ENCODE measurements at places on chromosomes 2 and 18. TPM values are rescaled to one million over a fixed set of nuclear protein-coding genes. Genes with fewer than 3 reads are reported as not detected.

DNA sequence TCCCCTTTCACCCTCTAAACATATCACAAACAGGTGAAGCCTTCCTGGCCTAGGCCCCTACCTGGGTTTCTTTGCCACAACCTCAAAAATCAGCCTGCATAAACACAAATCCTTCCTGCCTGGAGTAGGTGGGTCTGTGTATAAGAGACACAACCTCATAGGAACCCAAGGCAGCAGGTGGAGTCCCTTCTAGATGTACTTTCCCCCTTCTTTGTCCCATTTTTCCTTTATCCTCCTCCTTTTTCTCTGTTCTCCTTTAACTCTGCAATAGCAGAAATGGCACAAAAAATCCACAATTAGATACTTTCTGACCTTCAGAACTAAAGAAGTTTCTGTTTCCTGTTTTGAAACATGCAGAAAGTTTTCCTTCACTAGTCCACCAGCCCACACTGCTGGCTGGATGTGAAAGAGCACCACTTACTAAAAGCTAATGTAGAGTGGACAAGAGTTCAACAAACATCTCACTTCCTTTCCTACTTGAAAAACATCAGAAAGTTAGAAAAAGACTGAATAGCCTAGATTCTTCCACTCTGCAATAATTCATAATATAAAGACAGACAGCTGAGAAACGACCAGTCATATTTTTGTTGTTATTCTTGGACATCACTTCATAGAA, 11.2 kb downstream of the SLC40A1 start:
- H3K27ac ChIP-seq: no peak overlapping the region
- no peaks in the 10 kb centered on the region for H3K36me3 ChIP-seq
- no peak overlapping the region for H3K4me3 ChIP-seq
- DNase-seq: peak; percentile 35
- H3K27me3 ChIP-seq: peaks cover 68% of the 10 kb centered on the region

NEURL3 gene
- not detected for total RNA-seq

NPHP1 gene
- 6.2 TPM for total RNA-seq

DNA sequence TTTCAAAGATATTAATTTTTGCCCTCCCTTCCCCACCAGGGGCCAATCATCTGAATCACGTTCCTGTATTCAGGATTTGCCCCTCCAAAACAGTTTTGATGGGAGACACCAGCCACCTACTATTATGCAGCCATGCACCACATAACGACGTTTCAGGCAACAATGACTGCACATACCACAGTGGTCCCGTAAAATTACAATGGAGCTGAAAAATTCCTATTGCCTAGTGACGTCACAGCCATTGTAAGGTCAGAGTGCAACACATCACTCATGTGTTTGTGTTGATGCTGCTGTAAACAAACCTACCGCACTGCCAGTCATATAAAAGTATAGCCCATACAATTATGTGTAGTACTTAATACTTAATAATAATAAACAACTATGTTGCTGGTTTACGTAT, 22.6 kb downstream of the ITM2C start:
- H3K27ac ChIP-seq: no peak overlapping the region
- H3K4me3 ChIP-seq: no peak overlapping the region
- no peaks in the 10 kb centered on the region for H3K36me3 ChIP-seq
- H3K4me1 ChIP-seq: peaks cover 18% of the 10 kb centered on the region

CCDC74A gene
- 20.6 TPM for total RNA-seq

- H3K27me3 ChIP-seq: no peaks in the 10 kb centered on the region
- H3K27ac ChIP-seq: no peak overlapping the region
- H3K36me3 ChIP-seq: no peaks in the 10 kb centered on the region
- no peak overlapping the region for H3K4me3 ChIP-seq
- DNase-seq: peak; percentile 78
- peaks cover 7% of the 10 kb centered on the region for H3K4me1 ChIP-seq
Measured at GRCh38 chr2:72579591-72580180, 246.1 kb downstream of the EXOC6B start.

DNA sequence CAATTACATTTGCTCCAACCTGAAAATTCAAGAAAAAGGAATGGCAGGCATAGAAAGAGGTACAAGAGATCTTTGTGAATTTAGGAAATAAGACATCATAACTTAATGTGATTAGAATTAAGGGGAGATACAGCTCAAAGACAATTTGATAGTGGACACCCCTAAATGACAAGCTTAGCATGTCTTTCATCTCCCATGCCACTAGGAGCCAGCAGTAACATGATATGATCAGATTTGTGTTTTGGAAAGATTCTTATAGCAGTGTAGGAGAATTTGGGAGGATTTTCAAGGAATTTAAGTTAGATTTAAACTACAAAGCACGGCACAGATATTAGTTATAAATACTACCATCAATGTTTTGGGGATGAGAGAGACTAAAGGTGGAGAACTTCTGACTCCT, 340.8 kb downstream of the RDH14 start:
- no peak for DNase-seq
- H3K27me3 ChIP-seq: no peaks in the 10 kb centered on the region
- no peak overlapping the region for H3K27ac ChIP-seq

- H3K27me3 ChIP-seq: no peaks in the 10 kb centered on the region
- no peaks in the 10 kb centered on the region for H3K36me3 ChIP-seq
- no peaks in the 10 kb centered on the region for H3K4me1 ChIP-seq
- DNase-seq: peak; percentile 61
Measured at GRCh38 chr18:48649231-48649630, 110.4 kb downstream of the CTIF start.

GRCh38 chr18:63271881-63272299, 47.7 kb downstream of the BCL2 start:
- no peak overlapping the region for H3K27ac ChIP-seq
- DNase-seq: peak; percentile 23
- no peaks in the 10 kb centered on the region for H3K36me3 ChIP-seq
- no peaks in the 10 kb centered on the region for H3K4me1 ChIP-seq

GRCh38 chr2:105437708-105438103, 38.9 kb upstream of the FHL2 start:
- peaks cover 16% of the 10 kb centered on the region for H3K36me3 ChIP-seq
- H3K27ac ChIP-seq: peak overlapping the region; percentile 83
- no peaks in the 10 kb centered on the region for H3K27me3 ChIP-seq
- peaks cover 42% of the 10 kb centered on the region for H3K4me1 ChIP-seq

GRCh38 chr2:14530506-14530905, 102.0 kb upstream of the LRATD1 start:
- H3K36me3 ChIP-seq: no peaks in the 10 kb centered on the region
- no peak overlapping the region for H3K27ac ChIP-seq
- no peak for DNase-seq
- H3K4me3 ChIP-seq: no peak overlapping the region
- H3K4me1 ChIP-seq: no peaks in the 10 kb centered on the region
- no peaks in the 10 kb centered on the region for H3K27me3 ChIP-seq

DNA sequence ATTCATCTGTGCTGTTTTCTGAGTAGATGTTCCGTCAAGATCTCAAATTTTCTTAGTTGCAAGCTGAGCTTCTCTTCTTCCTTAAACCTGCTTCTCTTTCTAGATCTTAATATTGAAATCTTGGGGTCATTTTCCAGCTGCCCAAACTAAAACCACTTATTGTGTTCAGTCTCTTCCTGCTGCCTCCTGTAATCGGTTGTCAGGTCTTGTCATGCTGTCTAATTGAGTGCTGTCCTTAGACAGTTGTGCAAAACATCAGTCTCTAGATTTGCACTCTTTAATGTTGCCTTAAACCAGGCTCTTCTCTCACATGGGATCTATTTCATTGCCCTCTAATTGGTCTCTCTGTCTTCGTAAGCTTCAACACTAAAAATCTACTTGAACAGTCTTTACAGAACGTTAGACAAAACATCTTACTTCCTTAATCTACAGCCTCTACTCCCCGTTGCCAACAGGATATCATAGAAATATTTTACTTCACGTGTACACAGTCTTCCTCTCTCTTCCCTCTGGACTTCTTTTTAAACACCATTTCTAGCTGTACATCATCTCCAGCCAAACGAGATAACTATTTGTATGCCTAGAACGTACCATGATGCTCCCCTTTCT, 34.9 kb downstream of the GPD2 start:
- H3K27me3 ChIP-seq: no peaks in the 10 kb centered on the region
- H3K27ac ChIP-seq: no peak overlapping the region
- H3K4me1 ChIP-seq: peaks cover 5% of the 10 kb centered on the region
- no peak overlapping the region for H3K4me3 ChIP-seq

RNF125 gene
- 1.7 TPM for total RNA-seq

- H3K4me1 ChIP-seq: peaks cover 23% of the 10 kb centered on the region
- H3K4me3 ChIP-seq: no peak overlapping the region
- H3K27me3 ChIP-seq: no peaks in the 10 kb centered on the region
- H3K27ac ChIP-seq: no peak overlapping the region
- H3K36me3 ChIP-seq: no peaks in the 10 kb centered on the region
Measured at GRCh38 chr2:11371092-11371937, 26.9 kb upstream of the ROCK2 start.

DNA sequence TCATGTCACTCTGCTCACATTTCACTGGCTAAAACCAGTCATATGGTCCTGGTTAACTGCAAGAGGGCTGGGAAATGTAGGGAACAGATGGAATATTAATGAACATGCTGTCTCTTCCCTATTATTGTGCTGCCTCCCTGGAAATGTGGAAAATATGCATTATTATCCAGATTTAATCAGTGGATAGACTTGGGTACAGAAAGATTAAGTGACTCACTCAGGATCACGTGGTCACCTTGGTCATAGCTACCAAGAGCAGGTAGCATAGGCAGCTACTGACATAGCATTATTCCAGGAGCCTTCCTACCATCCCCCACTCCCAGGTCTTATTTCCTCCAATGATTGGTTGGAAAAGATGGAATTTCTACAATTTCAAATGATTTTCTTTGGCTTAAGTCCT, 141.1 kb downstream of the HRH4 start:
- H3K27ac ChIP-seq: no peak overlapping the region
- no peak for DNase-seq
- no peaks in the 10 kb centered on the region for H3K27me3 ChIP-seq
- no peak overlapping the region for H3K4me3 ChIP-seq

TLX2 gene
- total RNA-seq: not detected

DNA sequence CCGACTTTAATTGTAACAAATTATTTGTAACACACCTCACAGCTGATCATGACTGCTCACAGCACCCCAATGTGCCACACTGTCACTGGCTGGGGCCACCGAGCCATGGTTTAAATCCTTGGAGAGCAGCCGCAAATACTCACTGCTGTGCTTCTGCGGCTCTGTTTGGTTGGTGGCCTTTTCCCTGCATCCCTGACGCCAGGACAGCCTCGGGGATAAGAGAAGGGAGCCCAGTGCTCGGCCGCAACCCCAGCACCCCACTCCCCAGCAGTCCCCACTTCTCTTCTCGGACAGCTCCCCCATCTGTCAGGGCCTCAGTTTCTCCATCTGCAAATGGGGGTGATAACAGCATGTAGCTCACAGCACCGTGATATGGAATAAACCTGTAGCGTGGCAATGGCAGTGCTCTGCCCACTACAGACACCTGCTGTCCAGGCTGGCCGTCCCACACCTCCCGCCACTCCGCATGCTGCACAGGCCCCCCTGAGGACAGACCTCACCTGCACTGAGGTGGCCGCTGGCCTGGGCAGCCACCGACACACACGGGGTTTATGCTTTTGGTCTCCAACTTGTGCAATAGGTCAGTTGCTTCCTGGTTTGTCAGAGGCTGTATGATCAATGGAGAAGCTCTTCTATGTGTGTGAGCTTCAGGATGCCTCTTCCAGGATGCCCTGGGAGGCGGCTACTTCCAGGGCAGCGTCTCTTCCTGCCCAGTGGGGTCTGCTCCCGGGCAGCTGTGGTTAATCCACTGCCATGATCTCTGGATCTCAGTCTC, 87.1 kb downstream of the NDUFA10 start:
- no peaks in the 10 kb centered on the region for H3K4me1 ChIP-seq
- no peak for DNase-seq
- no peaks in the 10 kb centered on the region for H3K36me3 ChIP-seq
- no peak overlapping the region for H3K4me3 ChIP-seq

DNA sequence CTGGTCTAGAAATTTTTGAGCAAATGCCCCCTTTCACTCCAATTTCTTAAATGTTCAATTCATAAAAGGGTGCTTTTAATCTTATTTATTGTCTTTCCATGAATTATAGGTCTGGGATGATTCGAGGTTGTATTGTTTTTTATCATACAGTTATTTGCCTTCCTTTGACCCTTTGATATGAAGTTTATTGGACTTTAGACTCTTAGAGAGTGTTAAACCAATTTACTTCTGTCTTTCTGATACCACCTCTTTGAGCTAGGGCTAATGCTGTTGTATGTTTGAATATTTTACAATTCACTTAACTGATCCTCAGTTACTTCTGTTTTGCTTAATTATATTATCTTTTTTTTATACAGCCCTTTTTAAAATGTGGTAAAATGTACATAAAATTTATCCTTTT, 89.6 kb upstream of the CYP20A1 start:
- H3K27ac ChIP-seq: no peak overlapping the region
- no peak for DNase-seq
- H3K36me3 ChIP-seq: peaks cover 24% of the 10 kb centered on the region
- H3K27me3 ChIP-seq: no peaks in the 10 kb centered on the region
- H3K4me3 ChIP-seq: no peak overlapping the region
- no peaks in the 10 kb centered on the region for H3K4me1 ChIP-seq

- H3K4me3 ChIP-seq: no peak overlapping the region
- H3K36me3 ChIP-seq: no peaks in the 10 kb centered on the region
- H3K27me3 ChIP-seq: no peaks in the 10 kb centered on the region
Measured at GRCh38 chr2:182897137-182897536, 30.7 kb upstream of the FRZB start.

DNA sequence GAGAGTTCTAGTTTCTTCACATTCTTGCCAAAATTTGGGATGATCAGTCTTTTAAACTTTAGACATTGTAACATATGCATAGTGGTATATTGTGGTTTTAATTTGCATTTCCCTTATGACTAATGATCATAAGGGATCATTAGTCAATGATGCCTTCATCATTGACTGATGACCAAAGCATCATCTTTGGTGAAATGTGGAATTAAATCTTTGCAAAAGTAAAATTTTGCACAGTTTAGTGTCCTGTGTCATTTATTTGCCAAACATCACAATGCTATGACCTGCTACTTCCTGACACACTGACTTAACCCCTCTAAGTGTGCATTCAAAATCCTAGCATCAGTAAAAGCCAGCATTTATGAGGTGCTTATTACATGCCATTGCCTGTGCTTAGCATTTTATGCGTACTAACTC, 58.9 kb upstream of the SLC1A4 start:
- no peak for DNase-seq
- no peaks in the 10 kb centered on the region for H3K36me3 ChIP-seq
- H3K27ac ChIP-seq: no peak overlapping the region
- H3K4me3 ChIP-seq: no peak overlapping the region
- peaks cover 8% of the 10 kb centered on the region for H3K27me3 ChIP-seq
- H3K4me1 ChIP-seq: no peaks in the 10 kb centered on the region

NCKAP1 gene
- total RNA-seq: 90.4 TPM

MRPL53 gene
- 50.8 TPM for total RNA-seq

CCBE1 gene
- total RNA-seq: 1.8 TPM

AFF3 gene
- total RNA-seq: 12.8 TPM

Measured in cardiac muscle cell (in vitro differentiated cells and primary cell).